Spleen (tissue), 13 donors: ENCODE measurements at places on chromosomes 5 and 9. TPM values are rescaled to one million over a fixed set of nuclear protein-coding genes. Genes with fewer than 3 reads are reported as not detected.

DNA sequence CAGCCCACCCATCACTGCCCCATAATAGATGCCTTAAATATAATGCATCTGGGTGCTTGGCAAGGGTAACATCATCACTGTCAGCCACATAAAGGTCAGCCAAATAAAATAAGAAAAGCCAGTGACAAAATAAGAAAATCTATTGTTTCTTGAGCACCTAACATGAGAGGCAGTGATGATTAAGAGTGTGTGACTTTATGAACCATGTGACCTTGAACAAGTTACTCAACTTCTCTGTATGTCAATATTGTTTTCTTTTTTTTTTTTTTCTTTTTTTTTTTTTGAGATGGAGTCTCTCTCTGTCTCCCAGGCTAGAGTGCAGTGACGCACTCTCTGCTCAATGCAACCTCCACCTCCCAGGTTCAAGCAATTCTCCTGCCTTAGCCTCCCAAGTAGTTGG, 98.7 kb downstream of the CDK5RAP2 start:
- no peak for DNase-seq

GRCh38 chr9:135241381-135242048, 154.0 kb downstream of the OLFM1 start:
- peak; percentile 67 for DNase-seq

- DNase-seq, result no peak
These were observed 264.8 kb downstream of the DOCK8 start for GRCh38 chr9:479304-479970.

- DNase-seq, result no peak
These were observed 131.4 kb downstream of the CCDC192 start for GRCh38 chr5:127834554-127834953.

DNA sequence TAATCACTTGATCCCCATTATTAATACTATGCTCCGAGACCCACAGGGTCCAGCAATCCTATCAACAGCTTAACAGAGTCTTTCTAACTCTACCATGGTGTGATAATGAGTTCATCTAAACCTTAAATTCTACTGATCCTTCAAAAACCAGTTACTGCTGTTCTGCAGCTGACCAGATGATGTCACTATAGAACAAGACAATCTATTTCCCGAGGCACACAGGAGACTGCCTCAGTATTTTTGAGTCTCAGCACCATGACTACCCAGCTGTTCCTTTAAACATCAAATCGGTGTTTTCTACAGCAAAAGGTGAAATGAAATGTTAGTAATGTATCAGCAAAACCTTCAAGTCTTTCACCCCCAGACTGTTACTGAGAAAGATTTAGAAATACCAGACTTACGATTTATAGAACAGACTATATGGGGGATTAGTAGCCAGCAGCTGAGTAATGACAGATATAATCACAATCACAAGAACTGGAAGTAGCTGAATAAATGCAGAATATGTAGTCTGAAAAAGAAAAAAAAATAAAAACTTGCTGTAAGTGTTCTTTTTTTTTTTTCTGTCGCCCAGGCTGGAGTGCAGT, 16.9 kb downstream of the DNAJC18 start:
- DNase-seq, result no peak

- no peak for DNase-seq
These were observed 21.7 kb upstream of the SYNPO start for GRCh38 chr5:150618588-150619281.

- no peak for DNase-seq
These were observed 2.9 kb upstream of the NPDC1 start for GRCh38 chr9:137048655-137049543.

GRCh38 chr9:78677326-78677725, 380.4 kb downstream of the PSAT1 start:
- no peak for DNase-seq

- no peak for DNase-seq
These were observed 40.3 kb upstream of the GLRX start for GRCh38 chr5:95862671-95863382.

GRCh38 chr5:54304040-54304439, 6.3 kb downstream of the ARL15 start:
- no peak for DNase-seq

DNA sequence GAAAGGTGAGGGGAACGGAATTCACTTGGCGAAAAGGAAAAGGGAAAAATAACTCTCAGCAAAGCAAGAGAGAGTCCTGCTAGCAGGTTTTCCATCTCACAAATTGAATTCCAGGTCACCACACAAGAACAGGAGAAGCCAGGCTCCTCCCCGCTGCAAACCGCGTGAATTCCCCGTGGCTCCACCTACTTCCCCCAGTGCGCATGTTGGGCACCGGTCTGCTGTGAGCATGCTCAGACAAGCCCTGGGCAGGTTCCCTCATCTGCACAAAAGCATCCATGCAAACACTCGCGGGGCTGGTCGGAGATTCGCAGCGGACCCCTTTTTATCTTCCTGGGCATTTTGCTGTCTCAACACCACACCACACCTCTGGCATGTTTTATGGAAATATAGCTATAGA, 58.5 kb upstream of the S1PR3 start:
- no peak for DNase-seq

Gene TUSC1
- 9.1 TPM for total RNA-seq

Gene POLR3G
- total RNA-seq, result 2.5 TPM

Gene DMGDH
- total RNA-seq, result 0.57 TPM
